ENCODE measurements at places on chromosomes 3 and 15.
A peak's percentile ranks its signal among the peaks of the same experiment; 100 is the strongest.

GRCh38 chr15:70517194-70517590 is 246.2 kb downstream of the UACA start:
- H3K27me3 ChIP-seq = peaks cover 56% of the 10 kb centered on the region
- no peak for DNase-seq
- H3K27ac ChIP-seq = peak overlapping the region; percentile 4
- H3K36me3 ChIP-seq = no peaks in the 10 kb centered on the region
- H3K4me3 ChIP-seq = no peak overlapping the region

GRCh38 chr3:126994661-126995245 is 11.8 kb downstream of the PLXNA1 start:
- H3K4me3 ChIP-seq = no peak overlapping the region
- no peak for DNase-seq
- H3K36me3 ChIP-seq = no peaks in the 10 kb centered on the region

DNA sequence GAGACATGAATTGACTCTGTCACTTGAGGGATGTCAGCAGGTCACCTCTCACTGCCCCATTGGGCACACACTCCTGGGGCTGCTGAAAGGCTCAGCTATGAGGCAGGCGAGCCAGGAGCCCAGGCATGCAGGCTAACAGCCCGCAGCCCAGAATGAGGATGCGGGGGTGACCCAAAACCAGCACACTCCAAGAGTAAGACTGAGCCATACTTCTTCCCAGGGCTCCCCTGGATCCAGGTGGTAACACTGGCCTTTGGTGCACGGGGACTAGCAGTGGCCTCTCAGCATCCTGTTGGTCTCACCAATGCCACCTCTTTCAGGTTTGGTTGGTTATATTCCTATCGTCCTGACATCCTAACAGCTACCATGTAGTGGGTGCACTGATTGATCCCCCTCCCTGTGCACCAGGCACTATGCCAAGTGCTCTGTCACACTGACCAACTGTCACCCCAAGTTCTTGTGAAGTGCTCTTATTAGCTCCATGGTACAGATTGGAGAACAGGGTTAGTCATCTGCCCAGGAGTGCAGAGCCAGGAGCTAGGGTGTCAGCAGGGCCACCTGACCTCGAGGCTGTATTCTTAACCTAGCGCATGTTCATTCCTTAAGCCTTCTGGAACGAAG is 24.8 kb upstream of the SPTBN5 start:
- H3K36me3 ChIP-seq = peaks cover 4% of the 10 kb centered on the region
- H3K27ac ChIP-seq = no peak overlapping the region
- H3K27me3 ChIP-seq = no peaks in the 10 kb centered on the region
- peaks cover 14% of the 10 kb centered on the region for H3K4me1 ChIP-seq
- no peak overlapping the region for H3K4me3 ChIP-seq
- no peak for DNase-seq

DNA sequence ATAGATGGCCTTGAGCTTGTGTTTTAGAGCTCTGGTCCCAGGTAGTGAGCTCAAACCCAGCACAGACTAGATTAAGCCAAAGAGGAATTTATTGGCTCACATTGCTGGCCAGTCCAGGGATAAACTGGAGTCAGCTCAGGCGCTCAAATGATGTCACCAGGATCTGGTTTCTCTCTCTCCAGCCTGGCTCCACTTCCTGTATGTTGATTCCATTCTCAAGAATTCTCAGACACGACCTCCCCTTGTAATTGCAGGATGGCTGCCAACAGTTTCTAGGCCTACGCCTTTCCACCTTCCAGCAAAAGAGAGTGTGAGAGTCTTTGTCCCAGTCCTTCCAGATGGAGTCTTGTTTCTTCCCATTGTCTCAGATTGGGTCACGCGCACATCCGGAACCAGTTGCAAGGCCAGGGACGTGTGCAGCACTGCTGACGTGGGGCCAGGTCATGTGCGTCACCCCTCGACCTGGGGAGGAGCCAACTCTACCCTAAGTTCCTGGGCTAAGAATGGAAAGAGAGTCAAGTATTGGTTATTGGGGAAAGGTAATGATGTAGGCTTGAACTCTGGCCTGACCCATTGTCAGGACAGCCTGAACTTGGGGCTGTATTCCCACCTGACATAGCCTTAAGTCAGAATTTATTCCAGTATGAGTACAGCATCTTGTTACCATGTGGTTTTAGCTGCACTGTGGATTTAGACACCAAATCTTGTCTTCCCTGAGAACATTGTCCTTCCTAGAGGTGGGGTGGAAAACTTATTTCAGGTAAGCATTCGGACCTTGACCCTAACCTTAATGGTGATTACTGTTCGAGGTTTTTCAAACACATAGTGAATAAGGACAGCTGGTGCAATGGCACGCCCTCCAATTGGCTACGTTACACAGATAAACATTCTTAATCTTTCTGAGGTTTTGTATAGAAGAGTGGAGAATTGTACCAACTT is 31.6 kb downstream of the CACNA1D start:
- no peak overlapping the region for H3K4me3 ChIP-seq
- DNase-seq = no peak
- H3K36me3 ChIP-seq = no peaks in the 10 kb centered on the region
- peaks cover 24% of the 10 kb centered on the region for H3K27me3 ChIP-seq
- H3K27ac ChIP-seq = no peak overlapping the region

DNA sequence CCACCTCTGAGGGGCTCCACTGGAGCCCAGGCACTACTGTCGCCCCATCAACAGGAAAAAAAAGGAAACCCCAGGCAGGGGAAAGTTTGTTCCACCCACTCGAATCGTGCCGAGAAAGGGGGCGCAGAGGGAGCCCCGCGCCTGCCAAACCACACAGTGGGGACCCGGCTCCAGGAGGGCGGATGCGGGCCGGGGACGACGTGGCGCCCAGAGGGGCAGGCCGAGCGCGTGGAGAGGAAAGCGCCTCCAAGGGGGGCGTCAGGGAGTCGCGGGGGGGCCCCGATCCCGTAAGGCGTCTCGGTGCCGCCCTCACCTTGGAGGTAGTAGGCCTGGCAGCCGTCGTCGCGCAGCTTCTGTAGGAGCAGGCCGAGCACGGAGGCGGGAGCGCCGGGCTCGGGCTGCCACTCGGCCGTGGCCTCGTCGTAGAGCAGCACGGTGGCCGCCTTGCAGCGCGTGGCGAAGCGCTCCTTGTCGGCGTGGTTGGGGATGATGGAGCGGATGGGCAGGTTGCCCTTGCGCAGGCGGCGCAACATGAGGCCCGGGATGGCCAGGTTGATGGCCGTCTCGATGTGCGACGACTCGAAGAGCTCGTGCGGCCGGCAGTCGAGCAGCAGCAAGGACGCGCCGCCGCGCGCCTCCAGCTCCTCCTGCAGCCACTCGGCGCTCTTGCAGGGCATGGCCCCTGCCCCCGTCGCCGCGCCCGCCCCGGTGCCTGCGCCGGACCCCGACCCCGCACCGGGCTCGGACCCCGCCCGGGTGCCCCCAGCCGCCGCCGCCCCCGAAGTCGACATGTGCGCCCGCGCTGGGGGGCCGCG is 627 bp downstream of the DUSP7 start:
- H3K27ac ChIP-seq = peak overlapping the region; percentile 84
- H3K27me3 ChIP-seq = no peaks in the 10 kb centered on the region
- H3K4me3 ChIP-seq = peak overlapping the region; percentile 88
- H3K4me1 ChIP-seq = peaks cover 38% of the 10 kb centered on the region
- peak; percentile 54 for DNase-seq
- peaks cover 31% of the 10 kb centered on the region for H3K36me3 ChIP-seq

DNA sequence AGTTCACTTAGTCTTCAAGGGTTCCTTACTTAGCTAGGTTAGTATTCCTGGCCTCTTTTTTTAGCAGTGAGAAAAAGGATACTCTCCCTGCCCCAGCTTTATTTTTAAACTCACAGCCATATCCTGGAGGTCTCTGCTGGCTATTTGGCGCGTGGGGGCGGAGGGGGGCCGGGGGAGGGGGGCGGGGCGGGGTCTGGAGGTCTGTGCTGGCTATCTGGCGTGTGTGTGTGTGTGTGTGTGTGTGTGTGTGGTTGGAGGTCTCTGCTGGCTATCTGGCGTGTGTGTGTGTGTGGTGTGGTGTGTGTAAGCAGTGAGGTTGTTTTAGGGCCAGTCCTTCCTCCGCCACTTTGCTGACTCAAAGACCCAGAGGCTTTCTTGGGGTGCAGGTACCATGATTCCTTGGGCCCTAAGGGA is 579 bp upstream of the PLAAT1 start:
- no peak overlapping the region for H3K27ac ChIP-seq
- no peaks in the 10 kb centered on the region for H3K36me3 ChIP-seq

- no peak overlapping the region for H3K27ac ChIP-seq
- no peaks in the 10 kb centered on the region for H3K27me3 ChIP-seq
- H3K36me3 ChIP-seq = no peaks in the 10 kb centered on the region
- no peak for DNase-seq
These were observed 611.9 kb upstream of the CCDC54 start for GRCh38 chr3:106765342-106765741.

DNA sequence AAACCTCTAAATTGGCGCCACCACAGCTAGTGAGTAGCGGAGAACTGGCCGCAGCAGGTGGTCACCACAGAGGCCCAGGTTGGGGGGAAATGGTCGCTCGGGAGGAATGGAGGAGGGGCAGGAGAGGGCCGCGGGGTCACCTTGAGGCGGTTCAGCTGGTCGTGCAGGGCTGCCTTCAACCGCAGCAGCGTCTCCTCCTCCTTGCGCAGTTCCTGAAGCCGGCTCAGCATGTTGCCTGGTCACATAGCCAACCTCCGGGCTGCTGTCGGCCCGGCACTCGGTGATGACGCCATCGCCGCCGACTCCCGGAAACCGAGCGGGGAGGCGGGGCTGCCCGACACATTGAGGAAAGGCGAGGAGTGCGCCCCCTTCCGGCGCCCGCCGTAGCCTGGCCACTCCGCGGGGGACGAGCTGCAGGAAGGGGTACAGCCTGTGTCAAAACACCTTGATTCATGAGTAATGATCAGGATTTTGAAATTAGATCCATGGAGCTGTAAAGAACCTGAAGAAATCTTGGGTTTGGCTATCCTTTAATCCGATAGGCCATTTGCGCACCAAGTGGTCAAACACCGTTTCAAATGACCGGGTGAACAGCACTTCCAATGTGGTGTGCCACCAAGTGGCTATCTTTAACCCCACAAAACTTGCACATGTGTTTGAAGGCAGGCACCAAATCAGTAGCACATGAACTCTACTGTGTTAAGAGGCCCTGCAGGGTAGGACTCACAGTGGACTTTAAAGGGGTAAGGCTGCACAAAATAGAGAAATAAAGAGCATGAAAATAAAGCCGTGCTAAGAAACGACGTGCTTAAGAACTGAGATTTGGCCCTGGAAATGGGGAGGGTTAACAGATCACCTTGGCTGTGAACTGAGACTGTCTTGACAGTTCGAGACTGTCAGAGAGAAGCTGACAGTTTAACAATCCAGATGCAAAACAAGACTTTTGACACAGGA is at the start of gene SNAPC5:
TSS of gene SNAPC5 (minus strand) at position 261 of the 954 bp plus-strand sequence. CDS start at position 230, 31 bp downstream.
- DNase-seq = peak; percentile 98
- H3K27ac ChIP-seq = peak within 1 kb of the TSS; percentile 96
- H3K27me3 ChIP-seq = no peaks in the 10 kb centered on the region
- peak within 1 kb of the TSS; percentile 98 for H3K4me3 ChIP-seq

GRCh38 chr3:12188328-12188648 is 29.6 kb upstream of the TIMP4 start:
- H3K27ac ChIP-seq = peak overlapping the region; percentile 78
- H3K4me3 ChIP-seq = no peak overlapping the region
- no peaks in the 10 kb centered on the region for H3K36me3 ChIP-seq
- H3K27me3 ChIP-seq = no peaks in the 10 kb centered on the region
- peak; percentile 47 for DNase-seq
